H1 (cell line): ENCODE measurements at places on chromosomes 12 and 14.

DNA sequence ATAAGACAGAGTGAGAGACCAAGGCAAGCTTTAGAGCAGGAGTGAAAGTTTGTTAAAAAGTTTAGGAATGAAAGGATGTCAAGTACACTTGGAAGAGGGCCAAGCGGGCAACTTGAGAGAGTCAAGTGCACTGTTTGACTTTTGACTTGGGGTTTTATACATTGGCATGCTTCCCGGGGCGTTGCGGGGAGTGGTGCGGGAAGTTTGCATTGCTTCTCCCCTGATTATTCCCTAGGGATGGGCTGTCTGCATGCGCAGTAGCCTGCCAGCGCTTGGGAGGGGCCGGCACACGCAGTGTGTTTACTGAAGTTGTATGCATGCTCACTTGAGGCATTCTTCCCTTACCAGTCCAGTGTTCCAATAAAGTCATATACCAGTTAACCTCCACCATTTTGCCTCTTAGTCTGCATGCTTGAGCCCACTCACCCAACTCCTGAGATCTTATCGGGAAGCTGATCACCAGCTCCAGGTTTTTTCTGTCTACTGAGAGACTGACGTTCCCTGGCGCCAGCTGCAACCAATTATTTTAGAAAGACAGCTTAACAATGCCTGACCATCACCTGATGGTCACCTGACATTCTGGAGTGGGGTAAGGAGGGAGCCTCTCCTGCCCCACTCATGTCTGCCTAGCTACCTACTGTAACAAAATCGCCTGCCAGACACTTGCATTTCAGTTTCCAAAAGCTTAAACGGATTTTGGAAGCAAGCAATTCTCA lies 53.2 kb downstream of the DACT1 start:
- no peak overlapping the region for H3K4me3 ChIP-seq
- H3K4me1 ChIP-seq = no peaks in the 10 kb centered on the region
- H3K36me3 ChIP-seq = peaks cover 7% of the 10 kb centered on the region; the same call in 1 of the 2 replicates
- peak; percentile 29 for DNase-seq
- H3K27me3 ChIP-seq = no peaks in the 10 kb centered on the region

GRCh38 chr12:38144601-38145436 lies 171.8 kb upstream of the ALG10B start:
- no peaks in the 10 kb centered on the region for H3K27me3 ChIP-seq
- no peak overlapping the region for H3K27ac ChIP-seq
- no peak for DNase-seq
- no peak overlapping the region for H3K4me3 ChIP-seq
- no peaks in the 10 kb centered on the region for H3K36me3 ChIP-seq

GRCh38 chr14:34439090-34439489 lies 22.9 kb downstream of the SPTSSA start:
- no peak for DNase-seq
- no peak overlapping the region for H3K27ac ChIP-seq
- no peak overlapping the region for H3K4me3 ChIP-seq
- no peaks in the 10 kb centered on the region for H3K4me1 ChIP-seq
- H3K27me3 ChIP-seq = no peaks in the 10 kb centered on the region
- H3K36me3 ChIP-seq = no peaks in the 10 kb centered on the region

DNA sequence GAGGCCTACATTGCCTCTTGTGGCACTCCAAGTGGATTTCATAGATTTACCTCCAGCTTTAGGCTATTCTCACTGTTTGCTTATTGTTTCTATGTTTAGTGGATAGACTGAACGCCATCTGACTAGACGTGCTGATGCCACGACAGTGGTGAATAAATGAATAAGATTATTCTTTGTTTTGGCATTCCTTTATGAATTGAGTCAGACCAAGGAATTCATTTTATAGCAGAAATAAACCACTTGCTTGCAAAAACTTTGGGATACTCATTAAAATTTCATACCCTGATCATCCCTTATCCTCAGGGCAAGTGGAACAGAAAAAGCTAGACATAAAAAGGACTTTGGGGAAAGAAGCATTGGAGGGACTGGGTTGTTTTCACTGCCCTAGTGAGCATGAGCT lies 71.7 kb upstream of the FERMT2 start:
- H3K36me3 ChIP-seq = no peaks in the 10 kb centered on the region
- no peak for DNase-seq
- no peak overlapping the region for H3K4me3 ChIP-seq

DNA sequence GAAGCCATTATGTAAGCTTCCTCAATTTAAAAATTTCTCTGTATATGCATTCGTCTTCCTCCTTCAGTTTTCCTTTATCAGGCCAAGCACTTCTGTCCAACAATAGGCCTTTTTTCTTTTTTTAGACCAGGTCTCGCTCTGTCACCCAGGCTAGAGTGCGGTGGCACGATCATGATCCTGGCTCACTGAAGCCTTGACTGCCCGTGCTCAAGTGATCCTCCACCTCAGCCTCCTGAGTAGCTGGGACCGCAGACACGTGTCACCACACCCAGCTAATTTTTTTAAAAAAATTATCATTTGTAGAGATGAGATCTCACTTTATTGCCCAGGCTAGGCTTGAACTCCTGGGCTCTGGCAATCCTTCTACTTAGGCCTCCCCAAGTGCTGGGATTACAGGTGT lies 25.8 kb downstream of the TAOK3 start:
- H3K4me1 ChIP-seq = no peaks in the 10 kb centered on the region; the same call in 1 of the 2 replicates
- H3K27ac ChIP-seq = no peak overlapping the region
- no peaks in the 10 kb centered on the region for H3K27me3 ChIP-seq
- no peak for DNase-seq

DNA sequence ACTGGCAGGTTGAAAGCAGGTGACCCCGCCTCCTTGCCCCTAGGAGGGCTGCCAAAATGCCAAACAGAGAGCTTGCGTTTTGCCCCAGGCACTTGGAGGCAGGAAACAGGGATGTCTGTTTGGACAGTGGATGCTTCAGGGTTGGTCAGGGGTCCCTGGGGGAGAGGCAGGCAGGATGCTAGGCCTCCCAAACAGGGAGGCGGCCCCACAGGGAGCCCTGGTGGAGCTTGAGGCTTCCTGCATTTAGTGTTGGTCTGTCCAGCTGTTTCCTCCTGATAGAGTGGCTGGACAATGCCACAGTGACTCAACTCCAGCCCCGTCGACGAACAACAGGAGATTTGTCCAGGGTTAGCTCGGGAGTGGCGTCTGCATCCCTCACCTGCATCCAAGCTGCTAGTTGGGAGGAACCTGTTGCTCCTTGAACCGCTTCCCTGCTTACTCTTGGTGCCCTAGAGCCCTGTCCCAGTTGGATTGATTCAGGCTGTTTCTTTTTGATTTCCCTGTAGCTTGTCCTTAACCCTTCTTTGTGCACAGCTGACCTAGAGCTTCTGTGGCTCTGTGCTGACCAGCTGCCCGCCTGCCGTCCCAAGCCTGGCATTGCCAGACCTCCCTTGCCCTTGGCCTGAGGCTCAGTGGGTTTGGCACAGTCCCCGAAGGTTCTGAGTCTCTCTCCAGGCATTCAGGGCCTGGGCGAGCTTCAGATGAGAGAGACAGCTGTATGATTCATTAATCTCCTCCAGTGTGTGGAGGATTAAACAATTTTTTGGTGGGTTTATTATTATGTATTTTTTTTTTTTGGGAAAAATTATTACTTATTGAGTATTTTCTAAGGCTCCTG lies 45.9 kb downstream of the TSPAN9 start:
- H3K27ac ChIP-seq = no peak overlapping the region
- no peaks in the 10 kb centered on the region for H3K36me3 ChIP-seq
- H3K4me1 ChIP-seq = no peaks in the 10 kb centered on the region

DNA sequence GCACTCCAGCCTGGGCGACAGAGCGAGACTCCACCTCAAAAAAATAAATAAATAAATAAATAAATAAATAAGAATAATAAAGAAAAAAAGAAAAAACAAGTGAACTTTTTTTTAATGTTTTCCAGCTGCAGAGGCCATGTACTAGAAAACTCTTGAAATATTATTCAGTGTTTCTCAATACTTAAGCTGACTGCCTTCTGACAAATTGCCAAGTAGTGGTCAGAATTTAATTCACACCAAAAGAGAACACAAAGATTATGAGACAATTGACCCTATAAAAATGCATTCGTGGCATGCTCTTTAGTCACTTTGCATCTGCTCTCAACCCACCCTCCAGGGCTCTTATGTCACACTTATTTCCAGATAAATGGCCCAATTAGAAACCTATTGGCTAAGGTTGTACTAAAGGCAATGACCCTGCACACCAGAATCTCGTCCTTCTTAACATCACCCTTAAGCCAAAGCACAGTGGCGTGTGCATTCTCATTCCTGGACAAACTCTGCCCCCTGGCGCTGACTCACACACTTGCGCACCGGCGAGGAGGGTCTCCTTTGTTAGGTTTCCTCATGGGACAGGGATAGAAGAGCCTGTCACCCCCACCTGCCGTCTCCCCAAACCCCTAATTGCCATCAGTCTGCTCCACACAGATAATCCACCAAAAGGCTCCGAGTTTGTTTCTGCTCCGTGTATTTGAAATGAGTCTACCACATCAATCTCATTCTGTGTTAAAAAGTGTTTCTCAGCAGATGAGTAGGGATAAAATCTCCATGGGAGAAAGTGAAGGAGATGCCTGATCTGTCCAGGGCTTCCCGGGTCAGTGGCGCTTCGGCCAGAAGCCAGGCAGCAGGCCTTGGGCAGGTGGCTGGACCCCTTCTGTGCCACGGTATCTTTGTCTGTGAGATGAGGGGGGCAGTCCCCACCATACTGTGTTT lies 73.1 kb upstream of the CEP83 start:
- no peak overlapping the region for H3K27ac ChIP-seq
- no peaks in the 10 kb centered on the region for H3K36me3 ChIP-seq
- DNase-seq = peak; percentile 92
- no peak overlapping the region for H3K4me3 ChIP-seq
- peaks cover 2% of the 10 kb centered on the region; the same call in 1 of the 2 replicates for H3K4me1 ChIP-seq
- no peaks in the 10 kb centered on the region for H3K27me3 ChIP-seq

DNA sequence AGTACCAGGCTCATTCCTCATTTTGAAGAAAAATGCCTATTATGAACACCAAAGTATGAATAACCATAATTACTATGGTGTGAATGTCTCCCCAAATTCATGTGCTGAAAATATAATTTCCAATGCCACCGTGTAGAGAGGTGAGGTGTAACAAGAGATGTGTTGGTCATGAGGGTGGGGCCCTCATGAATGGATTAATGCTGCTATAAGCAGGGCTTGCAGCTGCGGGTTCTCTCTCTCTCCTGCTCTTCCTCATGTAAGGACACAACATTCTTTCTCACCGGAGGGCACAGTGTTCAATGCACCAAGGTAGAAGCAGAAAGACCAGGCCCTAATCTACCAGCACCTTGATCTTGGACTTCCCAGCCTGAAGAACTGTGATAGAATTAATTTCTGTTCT lies 70.0 kb downstream of the TMTC1 start:
- no peaks in the 10 kb centered on the region; the same call in 1 of the 2 replicates for H3K4me1 ChIP-seq
- no peak overlapping the region for H3K27ac ChIP-seq
- no peak overlapping the region for H3K4me3 ChIP-seq
- H3K36me3 ChIP-seq = no peaks in the 10 kb centered on the region
- H3K27me3 ChIP-seq = no peaks in the 10 kb centered on the region
- no peak for DNase-seq

DNA sequence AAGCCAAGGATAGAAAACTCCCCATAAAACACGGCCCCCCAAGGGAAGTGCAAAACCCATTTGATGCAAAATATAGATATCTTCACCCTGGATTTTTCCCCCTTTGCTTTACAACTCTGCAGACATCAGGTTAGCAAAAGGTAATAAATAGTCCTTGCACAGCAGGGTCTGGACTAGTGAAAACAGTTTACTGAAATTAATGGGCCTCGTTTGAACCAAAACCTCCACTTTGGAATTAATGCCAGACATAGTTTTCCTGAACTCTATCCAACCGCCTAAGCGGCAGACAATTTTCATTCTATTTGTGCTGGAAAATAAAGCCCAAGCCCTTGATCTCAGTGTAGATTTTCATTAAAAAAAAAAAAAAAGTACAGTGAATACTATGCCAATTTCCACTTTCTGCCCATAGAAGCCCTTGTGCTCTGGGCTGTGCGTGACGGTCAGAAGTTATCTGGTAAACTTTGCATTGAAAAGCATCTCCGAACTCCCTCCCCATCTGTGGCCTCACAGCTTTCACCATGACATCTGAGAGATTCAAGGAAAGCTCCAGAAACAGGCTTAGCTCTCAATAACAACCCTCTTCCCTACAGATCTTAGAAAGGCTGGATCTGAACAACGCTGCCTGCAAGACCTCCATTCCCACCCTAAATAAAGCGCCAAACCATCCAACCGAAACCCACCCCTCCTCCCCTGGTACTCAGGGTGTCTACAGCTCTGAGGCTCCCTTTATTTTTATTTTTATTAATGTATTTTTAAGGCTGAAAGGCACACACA lies 11.0 kb upstream of the IRF2BPL start:
- H3K36me3 ChIP-seq = no peaks in the 10 kb centered on the region
- H3K27me3 ChIP-seq = peaks cover 2% of the 10 kb centered on the region
- H3K27ac ChIP-seq = no peak overlapping the region
- peak overlapping the region; percentile 22; the same call in 1 of the 2 replicates for H3K4me3 ChIP-seq
- peaks cover 44% of the 10 kb centered on the region for H3K4me1 ChIP-seq

DNA sequence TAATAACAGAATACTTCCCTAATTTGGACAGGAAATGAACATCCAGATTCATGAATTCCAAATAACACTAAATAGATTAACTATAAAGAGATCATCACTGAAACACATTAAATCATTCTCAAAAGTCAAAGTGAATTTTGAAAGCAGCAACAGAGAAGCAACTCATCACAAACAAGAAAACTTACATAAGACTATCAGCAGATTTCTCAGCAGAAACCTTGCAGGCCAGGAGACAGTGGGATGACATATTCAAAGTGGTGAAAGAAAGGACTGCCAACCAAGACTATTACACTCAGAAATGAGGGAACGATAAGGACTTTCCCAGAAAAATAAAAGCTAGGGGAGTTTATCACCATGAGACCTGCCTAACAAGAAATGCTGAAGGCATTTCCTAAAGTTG lies 70.8 kb downstream of the ITPR2 start:
- no peaks in the 10 kb centered on the region for H3K4me1 ChIP-seq
- H3K27ac ChIP-seq = no peak overlapping the region
- DNase-seq = no peak
- H3K27me3 ChIP-seq = no peaks in the 10 kb centered on the region

- H3K36me3 ChIP-seq = no peaks in the 10 kb centered on the region
- DNase-seq = no peak
- peaks cover 6% of the 10 kb centered on the region; the same call in 1 of the 2 replicates for H3K4me1 ChIP-seq
- H3K4me3 ChIP-seq = no peak overlapping the region
- H3K27ac ChIP-seq = no peak overlapping the region
Measured at GRCh38 chr12:15206338-15206737, 14.9 kb downstream of the RERG start.

DNA sequence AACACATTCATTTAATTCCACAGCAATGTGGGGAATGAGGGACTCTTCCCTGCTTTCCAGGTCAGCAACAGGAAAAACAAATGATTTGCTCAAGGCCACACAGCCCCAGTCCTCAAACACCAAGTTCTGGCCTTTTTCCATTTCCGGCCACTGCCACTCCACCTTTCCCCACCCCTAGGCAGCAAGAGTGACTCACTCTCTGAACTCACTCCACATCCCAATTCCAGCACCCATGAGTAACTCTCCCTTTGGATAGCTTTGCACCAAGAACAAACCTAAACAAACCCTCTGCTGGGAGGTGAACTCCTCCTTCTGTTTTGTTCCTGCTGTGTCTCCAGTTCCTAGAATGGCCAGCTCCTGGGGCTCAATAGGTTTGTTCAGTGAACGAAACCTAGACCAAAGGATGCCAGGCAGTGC lies 30.4 kb upstream of the PLEKHG6 start:
- no peak for DNase-seq
- peaks cover 19% of the 10 kb centered on the region for H3K4me1 ChIP-seq
- no peaks in the 10 kb centered on the region for H3K36me3 ChIP-seq
- H3K4me3 ChIP-seq = no peak overlapping the region
- H3K27me3 ChIP-seq = no peaks in the 10 kb centered on the region
- H3K27ac ChIP-seq = no peak overlapping the region

- no peak within 1 kb of the TSS for H3K27ac ChIP-seq
- H3K36me3 ChIP-seq = peaks cover 4% of the 10 kb centered on the region; the same call in 1 of the 2 replicates
- DNase-seq = no peak
Measured at GRCh38 chr12:116881325-116881876, at the start of gene HRK. Gene HRK (minus strand): TSS chr12:116881441. CDS start chr12:116881307, 134 bp downstream.
